ENCODE measurements at places on chromosomes 5 and 9.
A peak's percentile ranks its signal among the peaks of the same experiment; 100 is the strongest.

GRCh38 chr5:59358005-59358861, 535.3 kb downstream of the PDE4D start:
- no peak for DNase-seq

- DNase-seq, result no peak
Observed at GRCh38 chr5:81965524-81965923, 6.3 kb upstream of the ATG10 start.

DNA sequence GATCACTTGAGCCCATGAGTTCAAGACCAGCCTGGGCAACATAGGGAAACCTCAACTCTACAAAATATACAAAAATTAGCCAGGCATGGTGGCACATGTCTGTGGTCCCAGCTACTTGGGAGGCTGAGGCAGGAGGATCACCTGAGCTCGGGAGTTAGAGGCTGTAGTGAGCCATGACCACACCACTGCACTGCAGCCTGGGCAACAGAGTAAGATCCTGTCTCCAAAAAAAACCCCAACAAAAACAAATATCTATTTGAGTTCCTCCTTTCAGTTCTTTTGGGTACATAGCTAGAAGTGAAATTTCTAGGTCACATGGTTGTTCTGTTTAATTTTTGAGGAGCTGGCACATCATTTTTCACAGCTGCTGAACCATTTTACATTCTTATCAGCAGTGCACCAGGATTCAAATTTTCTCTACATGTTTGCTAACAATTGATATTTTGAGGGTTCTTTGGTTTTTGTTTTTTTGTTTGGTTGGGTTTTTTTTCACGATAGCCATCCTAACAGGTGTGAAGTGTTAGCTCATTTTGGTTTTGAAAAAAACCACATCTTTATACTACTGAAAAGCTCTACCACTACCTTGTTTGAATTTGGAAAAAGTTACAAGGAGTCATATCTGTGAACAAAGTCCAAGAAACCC, 176.9 kb upstream of the SLC12A2 start:
- no peak for DNase-seq

- no peak for DNase-seq
Observed at GRCh38 chr9:4020755-4021296, 279.0 kb downstream of the GLIS3 start.

GRCh38 chr9:113511856-113512761, 48.6 kb downstream of the RGS3 start:
- peak; percentile 89 for DNase-seq

- DNase-seq, result no peak
Observed at GRCh38 chr5:168714046-168714445, 134.9 kb upstream of the PANK3 start.

DNA sequence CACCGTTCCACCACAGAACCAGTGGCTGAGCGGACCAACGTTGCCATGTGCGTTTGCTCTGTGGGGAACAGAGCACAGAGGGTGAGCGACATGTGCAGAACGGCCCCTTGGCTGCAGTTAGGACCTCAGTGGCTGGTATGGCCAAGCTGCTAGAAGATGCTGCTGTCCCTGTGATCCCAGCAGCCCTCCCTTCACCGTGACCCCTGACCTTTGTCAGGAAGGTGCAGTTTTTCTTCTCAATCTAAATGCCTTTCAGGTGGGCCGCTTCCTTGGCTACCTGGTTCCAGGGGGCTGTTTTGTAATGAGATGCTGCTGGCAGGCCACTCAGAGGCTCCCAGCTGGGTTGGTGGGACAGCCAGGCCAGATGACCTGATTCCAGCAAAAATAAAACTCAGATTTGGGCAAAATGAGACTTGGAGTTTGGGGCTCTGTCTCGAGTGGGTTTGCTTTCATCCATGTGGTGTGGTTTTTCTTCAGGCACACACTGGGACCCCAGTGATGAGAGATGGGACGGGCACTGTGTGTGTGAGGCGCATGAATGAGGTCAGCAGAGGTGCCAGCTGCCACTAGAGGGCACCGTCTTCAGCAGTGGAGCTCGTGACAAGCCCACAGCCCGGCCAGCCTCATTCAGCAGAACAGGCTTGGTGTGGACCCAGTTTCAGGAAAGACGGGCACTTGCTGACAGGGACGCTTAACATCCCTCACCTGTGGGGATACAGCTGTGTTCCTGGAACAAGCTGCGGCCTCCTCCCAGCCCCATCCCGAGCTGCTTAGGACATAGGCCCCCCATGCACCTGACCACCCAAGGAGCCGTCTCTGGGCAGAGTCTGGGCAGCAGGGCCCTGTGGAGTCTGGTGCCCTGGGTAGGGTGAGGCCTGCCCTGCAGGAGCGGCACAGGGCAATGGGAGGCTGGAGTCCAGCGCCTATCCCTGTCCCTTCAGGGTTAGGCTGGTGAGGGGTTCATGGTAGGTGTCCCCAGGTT, 4.1 kb downstream of the MRPS2 start:
- peak; percentile 79 for DNase-seq

GRCh38 chr9:107683566-107683965, 194.0 kb upstream of the KLF4 start:
- no peak for DNase-seq

DNA sequence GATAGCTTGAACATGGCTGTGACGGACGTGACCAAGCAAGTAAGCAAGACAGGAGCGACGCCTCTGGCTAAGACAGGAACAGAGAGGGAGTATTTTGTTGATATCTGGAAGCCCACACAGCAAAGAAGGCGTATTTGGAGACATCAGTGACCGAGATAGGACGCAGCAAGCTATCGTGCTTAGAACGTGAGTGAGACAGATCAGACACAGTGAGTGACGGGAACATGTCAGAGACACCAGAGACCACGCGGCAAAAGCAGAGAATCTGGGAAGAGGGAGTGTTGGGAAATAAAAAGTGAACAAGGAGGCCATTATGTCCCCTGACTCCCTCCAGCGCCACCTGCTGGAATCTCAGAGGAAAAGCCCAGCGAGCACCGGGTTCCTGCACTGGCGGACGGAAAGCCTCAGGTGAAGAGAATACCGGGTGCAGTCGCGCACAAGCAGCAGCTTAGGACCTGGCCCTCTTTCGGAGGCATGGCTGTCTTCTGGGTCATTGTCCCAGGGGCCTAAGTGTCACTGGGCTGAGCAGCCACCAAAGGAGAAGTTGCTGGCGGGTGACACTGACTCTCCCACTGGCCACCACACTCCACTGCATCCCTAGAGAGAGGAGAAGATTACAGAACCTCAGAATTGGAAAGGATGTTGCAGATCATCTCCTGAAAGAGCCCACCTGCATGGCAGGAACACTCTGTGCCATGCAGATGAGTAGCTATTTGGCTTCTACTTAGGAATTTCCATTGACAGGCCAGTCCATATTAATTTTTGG, 99.1 kb downstream of the FBXO38 start:
- peak; percentile 82 for DNase-seq

- DNase-seq, result no peak
Observed at GRCh38 chr5:3564827-3565518, 30.7 kb upstream of the IRX1 start.

GRCh38 chr9:129891569-129891968, 56.3 kb downstream of the USP20 start:
- DNase-seq, result no peak

GRCh38 chr5:80507663-80508062, 19.8 kb downstream of the FAM151B start:
- DNase-seq, result no peak

GRCh38 chr5:95554331-95554646, 488 bp downstream of the SKIC3 start:
- no peak for DNase-seq

DNA sequence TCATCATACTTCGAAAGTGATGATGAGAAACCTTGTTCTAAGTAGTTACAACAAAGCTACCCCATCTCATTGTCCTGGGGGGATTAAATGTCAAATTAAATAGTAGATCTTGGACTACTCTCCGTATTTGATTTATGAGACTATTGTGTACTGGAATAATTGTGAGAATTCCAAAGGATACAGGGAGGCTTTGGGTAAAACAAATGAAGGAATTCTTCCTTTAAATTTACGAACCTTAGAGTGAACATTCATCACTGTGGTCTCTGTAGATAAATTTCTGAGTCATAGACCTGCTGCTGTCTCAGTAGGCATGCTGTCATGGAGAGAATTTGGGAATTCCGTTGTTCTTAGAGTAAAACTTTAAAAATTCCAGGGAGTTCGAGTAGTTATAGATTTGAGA, 836.2 kb downstream of the DNAH5 start:
- no peak for DNase-seq

DNA sequence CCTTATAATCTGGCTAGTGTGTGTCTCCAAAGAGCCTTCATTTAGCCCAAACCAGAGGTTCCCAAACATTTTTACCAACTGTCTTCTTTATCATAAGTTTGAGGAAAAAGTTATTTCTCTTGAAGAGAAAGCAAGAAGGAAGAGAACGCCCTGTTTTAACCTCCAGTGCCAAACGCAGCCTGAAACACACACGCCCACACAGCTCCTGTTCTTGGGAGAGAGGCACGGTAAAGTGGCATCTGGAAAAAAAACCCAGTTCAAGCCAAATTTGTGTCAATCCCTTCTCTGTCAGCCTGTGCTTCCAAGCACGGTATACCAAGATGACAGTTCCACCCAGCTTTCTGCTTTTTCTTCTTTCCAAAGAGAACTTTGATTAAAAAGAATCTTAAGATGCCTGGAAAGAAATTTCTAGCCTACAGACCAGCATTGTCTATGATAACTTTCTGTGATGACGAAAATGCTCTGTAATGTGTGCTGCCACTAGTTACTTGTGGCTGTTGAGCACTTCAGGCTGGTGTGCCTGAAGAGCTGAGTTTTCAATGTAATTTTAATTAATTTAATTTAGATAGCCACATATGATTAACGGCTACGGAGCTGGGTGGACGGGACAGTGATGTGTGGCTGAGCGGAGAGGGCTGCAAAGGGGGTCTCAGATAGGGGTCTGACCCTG, 62.3 kb downstream of the ACER2 start:
- no peak for DNase-seq
